Left renal pelvis (tissue), 4 donors: ENCODE measurements at places on chromosomes 1 and 21. TPM values are rescaled to one million over a fixed set of nuclear protein-coding genes. Genes with fewer than 3 reads are reported as not detected.

The KCNJ15 gene
- 236 TPM for polyA plus RNA-seq

The ADGRL4 gene
- polyA plus RNA-seq = 20.1 TPM

The EPRS1 gene
- polyA plus RNA-seq = 103 TPM

The LCE1C gene
- not detected for polyA plus RNA-seq

The RASAL2 gene
- polyA plus RNA-seq = 18.8 TPM
